Stimulated activated CD8-positive, alpha-beta memory T cell treated with anti-CD3 and anti-CD28 coated beads, Interleukin-7, amount 100 ng/mL, for 4 hours (primary cell): ENCODE measurements at places on chromosomes 7 and 10.

DNA sequence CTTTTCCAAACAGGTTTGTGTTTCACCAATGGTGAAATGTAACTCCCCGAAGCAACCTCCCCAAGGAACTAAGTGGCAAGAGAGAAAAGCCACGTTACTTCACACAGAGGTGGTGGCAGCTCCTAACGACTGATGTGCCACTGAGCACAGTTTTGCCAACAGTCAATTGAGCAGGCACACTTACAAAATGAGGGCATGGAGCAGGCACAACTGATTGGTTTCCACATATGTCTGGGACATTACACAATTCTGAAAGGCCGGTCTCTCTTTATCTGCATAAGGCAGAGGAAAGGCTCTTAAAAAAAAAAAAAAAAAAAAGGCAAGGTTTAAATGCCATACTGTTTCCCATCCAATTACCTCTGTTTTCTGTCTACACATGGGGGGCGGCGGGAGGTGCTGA lies 86.7 kb downstream of the GFRA1 start:
- no peak for DNase-seq

- DNase-seq: no peak
Measured at GRCh38 chr7:133556553-133556952, 303.7 kb downstream of the EXOC4 start.

- no peak for DNase-seq
Measured at GRCh38 chr7:140448781-140449480, 30.4 kb downstream of the MKRN1 start.

DNA sequence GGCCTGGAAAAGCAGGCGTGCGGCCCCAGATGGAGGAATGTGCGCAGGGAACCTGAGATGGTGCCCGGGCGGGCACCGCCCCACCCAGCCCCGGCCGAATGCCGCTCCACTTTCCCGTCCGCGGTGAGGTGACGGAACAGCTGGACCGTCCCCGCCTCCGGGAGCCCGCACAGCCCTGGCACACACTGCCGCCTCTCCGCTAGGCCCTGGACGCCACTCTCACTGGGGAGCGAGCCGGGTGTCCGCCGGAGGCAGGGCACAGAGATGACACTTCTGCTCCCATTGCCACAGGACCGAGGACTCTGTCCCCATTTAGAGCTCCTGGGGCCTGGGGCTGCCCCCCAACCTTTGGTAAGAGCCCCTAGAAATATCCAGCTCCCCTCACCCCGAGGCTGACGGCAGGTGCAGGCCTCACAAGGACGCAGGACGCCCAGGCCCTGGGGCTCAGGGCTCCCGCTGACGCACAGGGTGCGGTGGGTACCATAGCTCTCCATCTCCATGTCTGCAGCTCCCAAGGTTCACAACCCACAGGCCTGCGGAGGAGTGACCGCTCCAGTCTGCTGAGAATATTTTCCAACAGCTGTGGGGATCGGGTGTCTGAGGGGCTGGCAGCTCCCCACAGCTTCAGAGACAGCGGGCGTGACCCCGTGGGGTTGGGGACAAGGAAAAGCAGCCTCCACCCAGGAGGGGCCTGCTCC lies 52.2 kb upstream of the PDGFA start:
- no peak for DNase-seq

DNA sequence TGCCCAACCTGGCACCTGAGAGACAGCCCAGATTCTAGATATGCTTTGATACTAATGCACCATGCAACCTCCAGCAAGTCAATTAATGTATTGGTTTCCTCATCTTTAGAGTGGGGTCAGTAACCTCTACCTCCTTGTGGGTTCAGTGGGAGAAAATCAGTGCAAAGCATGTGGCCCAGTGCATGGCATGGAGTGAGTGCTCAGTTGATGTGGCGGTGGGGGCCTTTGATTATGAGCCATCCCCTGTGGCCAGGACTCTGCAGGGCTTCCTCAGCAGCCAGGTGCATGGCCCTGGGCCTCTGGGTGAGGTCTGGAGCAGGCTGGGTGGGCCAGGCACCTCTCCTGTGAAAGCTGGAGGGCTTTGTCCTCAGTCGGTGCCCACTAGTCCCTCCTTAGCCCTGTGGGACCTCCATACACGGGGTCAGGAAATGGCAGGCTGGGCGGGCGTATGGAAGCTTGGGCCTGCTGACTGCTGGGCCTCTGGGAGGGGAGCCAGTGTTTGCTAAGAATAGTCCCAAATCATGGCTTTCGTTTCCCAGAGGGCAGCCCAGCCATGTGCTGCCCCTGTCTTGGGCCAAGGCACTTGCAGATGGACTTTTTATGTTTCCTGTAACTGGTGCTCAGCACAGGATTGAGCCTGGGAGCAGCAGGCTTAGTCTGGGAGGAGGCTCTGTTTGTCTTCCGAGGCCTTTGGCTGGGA lies 3.4 kb downstream of the PALD1 start:
- DNase-seq: no peak

DNA sequence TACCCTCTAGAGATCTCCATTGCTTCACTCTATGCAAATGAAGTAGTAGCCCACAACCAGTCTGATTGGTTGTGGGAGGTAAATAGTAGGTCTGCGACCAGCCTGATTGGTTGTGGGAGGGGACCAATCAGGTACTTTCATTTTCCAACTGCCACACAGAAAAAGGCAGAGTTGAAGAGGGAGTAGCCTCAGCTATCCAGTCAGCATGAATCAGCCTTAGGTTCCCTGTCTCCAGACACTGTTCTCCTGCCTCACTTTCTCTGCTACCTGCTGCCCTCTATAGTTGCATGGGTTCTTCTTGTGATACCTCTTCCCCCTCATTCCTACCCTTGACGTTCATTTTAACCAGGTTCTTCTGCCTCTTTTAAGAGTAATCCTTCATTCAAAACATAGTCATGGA lies 114.5 kb upstream of the LYZL1 start:
- no peak for DNase-seq

DNA sequence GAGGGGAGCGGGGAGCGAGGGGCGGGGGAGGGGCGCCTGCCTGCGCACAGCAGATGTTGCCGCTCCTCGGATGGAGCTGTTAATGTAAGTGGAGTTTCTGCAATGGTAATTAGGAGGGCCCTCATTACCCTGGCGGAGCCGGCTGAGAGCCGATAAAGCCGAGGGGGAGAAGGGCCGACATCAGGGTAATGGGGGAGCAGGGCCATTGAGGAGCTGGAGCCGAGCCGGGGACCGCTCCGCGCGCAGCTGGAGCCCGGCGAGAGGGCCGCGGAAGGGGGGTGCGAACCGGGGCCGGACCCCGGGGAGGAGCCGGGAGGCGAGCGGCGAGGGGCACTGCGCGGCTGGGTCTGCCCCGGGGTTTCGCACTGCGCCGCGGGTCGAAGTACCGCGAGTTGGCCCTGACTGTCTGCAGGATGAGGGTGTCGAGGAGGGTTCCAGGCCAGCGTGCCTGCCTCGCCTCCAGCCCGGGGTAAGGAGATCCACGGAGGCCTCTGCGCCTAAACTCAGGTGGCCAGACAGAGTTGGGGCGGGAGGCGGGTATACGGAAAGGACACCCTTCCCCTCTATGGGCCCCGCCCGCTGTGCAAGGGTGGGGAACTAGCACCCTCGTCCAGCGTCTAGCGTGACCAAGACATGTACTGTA lies 55.0 kb upstream of the LBX1 start:
- no peak for DNase-seq

GRCh38 chr10:18611168-18611567 lies 40.2 kb downstream of the NSUN6 start:
- DNase-seq: no peak

DNA sequence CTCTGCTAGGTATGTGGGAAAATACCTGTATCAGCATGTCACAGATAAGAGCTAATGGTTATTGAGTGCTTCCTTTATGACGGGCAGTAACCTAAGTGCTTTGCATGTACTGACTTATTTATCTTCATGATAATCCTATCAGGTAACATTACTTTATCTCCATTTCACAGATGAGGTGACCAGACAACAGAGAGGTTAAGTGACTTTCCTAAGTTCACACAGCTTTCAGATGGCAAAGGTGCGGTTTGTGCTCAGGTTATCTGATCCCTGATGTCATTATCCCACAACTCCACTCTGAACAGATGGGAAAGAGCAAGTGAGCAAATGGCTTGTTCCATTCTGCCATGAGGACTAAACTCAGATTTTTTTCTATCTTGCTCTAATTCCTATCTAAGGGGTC lies 217.0 kb upstream of the PODXL start:
- no peak for DNase-seq
